ENCODE measurements at places on chromosomes 2 and 18.

GRCh38 chr2:160290598-160290997 lies 90.5 kb upstream of the ITGB6 start:
- DNase-seq, result no peak

DNA sequence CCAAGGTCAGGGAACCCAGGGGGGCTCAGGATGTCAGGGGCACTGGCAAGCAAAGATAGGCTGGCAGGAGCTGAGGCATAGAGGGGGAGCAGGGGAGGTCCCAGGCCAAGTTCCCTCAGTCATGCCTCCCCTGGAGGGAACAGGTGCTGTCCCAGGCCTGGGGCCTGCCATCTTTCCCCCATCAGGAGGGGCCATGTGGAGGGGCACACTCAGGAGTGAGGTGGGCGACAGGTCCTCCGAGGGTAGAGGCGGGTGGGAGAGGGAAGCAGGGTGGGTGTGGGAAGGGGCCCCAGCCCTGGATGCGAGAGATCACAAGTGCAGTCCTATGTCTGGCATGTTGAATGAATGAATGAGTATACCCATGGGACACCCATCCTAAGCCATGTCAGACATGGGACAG lies 127.7 kb upstream of the GLI2 start:
- no peak for DNase-seq

GRCh38 chr2:134178138-134178877 lies 75.6 kb upstream of the MGAT5 start:
- DNase-seq, result no peak

- DNase-seq, result peak; percentile 72
Measured at GRCh38 chr2:219285894-219286425, 6.8 kb downstream of the DNAJB2 start.
